Stimulated activated CD8-positive, alpha-beta memory T cell treated with anti-CD3 and anti-CD28 coated beads, Interleukin-2, amount 100 ng/mL, for 1 hour (primary cell): ENCODE measurements at places on chromosomes 5 and 9.

DNA sequence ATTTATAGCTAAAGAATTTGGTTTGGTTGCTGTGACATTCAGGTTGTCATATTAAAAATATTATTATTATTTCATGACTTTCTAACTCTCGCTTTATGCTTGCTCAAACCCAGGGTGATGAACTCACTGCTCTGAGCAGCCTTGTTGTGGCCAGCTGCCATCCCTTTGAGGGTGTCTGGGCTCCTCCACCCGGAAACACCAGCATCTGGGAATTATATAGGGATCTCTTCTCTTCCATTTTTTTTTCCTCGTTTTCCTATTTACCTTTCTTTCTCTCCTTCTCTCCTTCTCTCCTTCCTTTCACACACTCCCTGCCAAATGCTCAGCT, 355.8 kb upstream of the SMARCA2 start:
- no peak for DNase-seq

GRCh38 chr5:174680901-174681565, 43.3 kb upstream of the MSX2 start:
- no peak for DNase-seq

GRCh38 chr5:77937015-77937908, 161.1 kb upstream of the TBCA start:
- no peak for DNase-seq

DNA sequence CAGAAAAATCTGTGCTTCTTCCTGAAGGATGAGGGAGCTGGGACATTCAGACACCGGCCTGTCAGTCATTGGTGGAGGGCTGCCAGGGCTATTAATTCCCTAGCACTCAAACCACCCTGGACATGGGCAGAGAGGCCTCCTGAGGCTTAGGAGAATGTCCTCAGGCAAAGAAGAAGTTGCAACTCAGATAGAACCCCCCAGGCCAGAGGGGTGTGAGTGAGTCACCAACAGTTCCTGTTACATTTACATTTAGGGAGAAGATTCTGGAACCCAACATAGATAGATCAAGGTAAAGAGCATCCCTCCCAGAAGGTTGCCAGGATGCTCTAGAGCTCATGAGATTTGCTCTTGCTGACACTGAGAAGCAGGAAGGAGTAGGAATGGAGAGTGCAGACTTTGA, 29.2 kb upstream of the SYK start:
- no peak for DNase-seq

DNA sequence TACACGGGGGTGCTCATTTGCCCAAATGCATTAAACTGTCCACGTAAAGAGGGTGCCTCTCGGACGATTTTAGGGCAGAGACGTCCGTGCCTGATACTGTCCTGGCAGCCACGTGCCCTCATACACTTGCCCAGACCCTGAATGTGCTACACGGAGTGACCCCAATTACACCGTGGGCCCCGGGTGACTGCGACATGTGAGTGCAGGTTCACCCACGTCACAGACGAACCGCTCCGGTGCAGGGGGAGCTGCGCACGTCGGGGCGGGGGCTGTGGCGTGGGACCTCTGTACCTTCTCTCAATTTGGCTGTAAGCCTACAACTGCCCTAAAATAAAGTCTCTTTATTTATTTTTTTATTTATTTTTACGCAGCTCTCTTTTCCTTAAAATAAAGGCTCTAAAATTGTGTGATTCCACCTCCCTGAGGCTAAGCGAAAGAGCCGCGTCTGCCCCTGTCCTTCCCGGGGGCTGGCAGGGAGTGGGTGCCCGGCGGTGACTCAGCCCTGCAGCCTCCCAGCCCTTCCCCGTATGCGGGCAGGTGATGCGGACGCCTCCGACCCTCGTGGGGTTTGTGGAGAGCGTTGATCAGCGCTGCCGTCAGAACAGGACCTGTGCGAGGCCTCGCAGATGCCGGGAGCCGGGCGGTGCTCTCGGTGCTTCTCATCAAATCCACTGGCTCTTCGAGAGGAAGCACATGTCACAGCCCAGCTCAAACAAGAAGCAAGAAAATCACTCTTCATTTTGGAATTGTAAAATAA, 9.2 kb upstream of the EGFL7 start:
- no peak for DNase-seq

- DNase-seq: no peak
Observed at GRCh38 chr9:35731415-35732184, 395 bp downstream of the TLN1 start.

DNA sequence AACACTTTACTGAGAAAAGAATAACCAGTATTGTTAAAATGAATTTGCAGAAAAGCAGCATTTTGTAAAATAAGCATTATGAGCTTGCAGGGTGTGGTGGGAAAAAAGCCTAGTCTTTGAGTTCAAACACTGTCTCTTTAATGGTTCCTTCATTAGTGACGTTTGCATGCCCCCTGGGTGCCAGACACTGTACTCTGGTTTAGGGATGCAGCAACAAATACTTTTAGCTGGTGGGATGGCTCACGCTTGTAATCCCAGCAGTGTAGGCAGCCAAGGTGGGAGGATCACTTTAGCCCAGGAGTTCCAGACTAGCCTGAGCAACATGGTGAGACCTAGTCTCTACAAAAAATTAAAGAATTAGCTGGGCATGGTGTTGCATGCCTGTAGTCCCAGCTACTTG, 62.3 kb downstream of the MAST4 start:
- DNase-seq: no peak

DNA sequence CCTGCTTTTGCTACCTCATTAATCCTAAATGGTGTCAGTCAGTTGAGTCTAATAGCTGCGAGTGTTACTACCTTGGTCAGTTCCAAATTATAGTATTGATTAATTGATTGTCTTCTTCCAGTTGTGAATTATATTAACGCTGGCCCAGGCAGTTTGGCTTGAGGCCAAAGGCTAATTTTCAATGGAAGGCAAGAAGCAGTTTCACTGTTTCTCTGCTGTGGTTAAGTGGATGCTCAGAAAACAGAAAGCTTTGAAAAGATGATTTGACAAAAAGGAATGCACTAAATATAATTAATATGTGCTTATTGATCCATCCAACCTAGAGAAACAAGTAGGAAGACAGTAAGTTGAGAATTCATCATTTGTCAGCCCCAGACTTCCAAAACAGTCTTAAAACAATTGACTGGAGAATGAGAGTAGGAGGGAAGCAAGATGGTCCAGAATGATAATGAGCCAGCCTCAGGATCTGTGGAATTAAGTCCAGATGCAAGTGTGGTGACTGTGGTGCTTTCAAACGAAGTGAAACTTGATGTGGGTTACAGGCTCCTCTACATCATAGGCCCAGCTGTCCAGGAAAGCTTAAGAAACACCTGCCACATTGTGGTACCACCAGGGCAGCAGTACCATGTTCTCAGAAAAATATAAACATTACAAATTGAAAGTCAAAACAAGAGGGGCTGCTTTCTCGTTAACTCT, 1371.0 kb upstream of the DMAC1 start:
- DNase-seq: no peak

DNA sequence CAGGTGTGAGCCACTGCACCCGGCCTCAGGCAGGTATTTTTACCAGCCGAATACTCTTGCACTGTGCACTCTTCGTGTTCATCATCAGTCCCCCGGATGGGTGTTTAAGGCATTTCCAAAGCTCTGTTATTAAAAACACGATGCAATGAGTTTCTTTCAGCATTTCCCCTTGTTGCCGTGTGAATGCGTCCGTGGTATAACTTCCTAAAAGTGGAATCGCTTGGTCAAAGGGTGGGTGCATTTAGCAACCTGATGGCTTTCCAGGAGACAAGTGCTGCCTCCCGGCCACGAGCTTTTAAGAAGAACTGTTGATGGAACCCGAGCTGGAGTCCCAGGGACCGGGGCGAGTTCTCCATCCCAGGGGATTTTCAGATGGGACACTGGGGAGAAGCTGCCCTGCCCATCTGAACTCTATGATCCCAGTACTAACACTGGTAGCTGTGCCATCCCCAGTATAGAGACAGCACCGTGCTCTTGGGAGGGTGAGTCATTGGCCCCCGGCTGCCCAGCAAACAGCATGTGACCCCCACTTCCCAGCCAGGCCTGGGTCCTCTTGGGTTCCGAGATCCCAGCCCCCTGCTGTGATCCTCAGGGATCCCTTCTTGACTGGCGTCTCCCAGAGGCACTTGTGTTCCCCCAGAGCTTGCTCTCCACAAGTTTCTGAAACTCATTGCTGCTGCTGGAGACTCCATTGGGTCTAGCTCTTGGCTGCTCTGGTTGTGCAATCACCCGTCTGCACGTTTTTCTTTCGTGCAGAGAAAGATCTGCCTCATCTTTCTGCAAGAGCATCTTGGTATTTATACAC, 169.5 kb upstream of the IER5L start:
- DNase-seq: no peak

GRCh38 chr5:107496466-107496865, 174.3 kb downstream of the EFNA5 start:
- no peak for DNase-seq

DNA sequence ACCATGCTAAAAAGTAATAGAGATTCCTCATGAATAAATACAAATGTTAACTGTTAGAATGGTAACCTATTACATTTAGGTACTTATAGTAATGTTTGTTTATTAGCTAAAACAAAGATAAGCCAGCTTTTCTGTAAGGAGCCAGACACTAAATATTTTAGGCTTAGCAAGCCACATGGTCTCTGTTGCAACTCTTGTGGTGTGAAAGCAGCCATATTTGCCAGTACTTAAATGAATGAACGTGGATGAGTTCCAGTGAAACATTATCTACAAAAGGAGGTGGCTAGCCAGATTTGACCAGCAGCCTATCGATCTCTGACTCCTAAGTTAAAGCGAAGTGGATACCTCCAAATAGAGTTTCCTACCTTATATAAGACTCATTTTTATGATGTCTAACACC, 331.6 kb downstream of the CDH12 start:
- no peak for DNase-seq

DNA sequence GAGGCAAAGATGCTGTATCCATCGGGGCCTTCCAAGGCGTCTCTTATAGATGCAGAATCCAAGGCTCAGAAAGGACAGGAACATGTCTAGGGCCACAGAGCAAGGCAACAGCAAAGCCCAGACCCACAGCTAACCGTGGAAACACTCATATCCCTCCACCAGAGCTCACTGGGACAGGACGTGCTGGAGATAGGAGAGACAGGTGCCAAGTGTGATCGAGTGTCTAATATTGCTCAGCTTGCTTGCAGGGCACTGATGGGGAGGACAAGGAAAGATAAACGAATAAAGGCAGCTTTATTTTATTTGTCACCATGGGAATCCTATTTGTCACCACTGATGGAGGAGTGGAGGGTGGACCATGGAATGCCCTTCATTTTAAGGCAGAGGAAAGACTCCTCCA, 44.0 kb upstream of the AKNA start:
- no peak for DNase-seq

DNA sequence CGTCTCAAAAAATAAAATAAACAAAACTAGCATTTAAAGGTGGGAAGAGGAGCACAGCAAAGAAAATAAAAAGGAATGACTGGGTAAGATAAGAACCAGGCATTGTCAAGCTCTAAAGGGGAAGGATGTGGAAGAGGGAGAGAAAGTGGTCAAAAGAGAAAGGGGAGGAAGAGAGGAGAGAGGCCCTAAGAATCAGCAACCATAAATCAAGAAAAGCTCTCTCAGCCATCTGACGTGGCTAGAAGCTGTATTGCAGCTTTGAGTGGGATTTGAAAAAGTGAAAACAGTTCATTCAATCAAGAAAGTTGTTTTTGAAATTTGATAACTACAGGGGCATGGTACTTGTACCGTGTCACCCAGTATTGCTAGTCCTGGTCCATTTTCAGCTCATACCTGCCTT, 45.4 kb upstream of the F2R start:
- no peak for DNase-seq

- DNase-seq: no peak
Observed at GRCh38 chr5:118257066-118257465, 731.3 kb downstream of the DTWD2 start.
